Stimulated activated CD8-positive, alpha-beta memory T cell treated with anti-CD3 and anti-CD28 coated beads, Interleukin-7, amount 100 ng/mL, for 4 hours (primary cell): ENCODE measurements at places on chromosomes 1 and 21.

DNA sequence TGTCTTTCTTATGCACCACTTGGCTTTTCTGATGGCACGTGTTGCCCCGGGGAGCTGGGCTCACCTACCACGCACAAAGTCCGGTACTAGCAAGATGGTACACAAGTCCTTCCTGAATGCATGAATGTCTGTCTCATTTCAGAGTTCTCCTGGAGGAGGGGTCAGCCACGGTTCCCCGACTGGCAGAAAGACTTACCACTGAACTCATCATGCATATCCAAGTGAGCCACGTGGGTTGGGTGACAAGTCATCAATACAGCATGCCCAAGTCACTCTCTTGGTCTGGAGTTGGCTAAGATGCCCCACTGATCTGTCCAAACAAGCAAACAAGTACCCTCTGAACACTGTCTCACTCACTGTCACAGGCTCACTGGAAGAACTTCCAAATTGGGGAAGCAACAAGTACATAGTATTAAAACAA, 28.6 kb upstream of the MX1 start:
- no peak for DNase-seq

GRCh38 chr1:214550857-214551435, 456 bp downstream of the PTPN14 start:
- no peak for DNase-seq

- DNase-seq: no peak
These were observed 376.5 kb upstream of the DAB1 start for GRCh38 chr1:57800376-57800775.

GRCh38 chr1:43834280-43835081, 99.1 kb upstream of the ARTN start:
- no peak for DNase-seq

- no peak for DNase-seq
These were observed 24.4 kb downstream of the SLC45A1 start for GRCh38 chr1:8342325-8342724.

DNA sequence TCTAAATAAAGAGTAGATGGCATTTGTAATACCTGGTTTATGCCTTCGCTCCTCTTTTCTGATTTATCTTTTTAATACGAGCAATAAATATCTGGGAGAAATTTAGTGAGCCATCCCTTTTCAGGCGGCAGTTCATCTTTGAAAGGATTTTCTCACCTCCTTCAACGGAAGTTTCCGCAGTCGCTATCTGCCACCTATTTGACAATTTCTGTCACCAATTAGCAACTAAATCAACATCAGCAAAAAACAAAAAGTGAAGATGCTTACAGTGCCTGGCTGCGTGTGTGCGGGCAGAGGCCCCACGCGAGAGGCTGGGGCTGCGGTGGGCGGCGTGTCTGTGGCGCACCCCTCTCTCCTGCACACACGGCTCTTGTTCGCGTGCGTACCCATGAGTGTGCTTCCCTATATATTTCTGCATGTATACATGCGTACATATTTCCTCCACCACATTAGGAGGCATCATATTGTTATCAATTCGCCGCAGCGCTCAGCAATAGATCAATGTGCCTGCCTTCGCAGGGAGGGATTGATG, 117.3 kb upstream of the BARHL2 start:
- DNase-seq: no peak

DNA sequence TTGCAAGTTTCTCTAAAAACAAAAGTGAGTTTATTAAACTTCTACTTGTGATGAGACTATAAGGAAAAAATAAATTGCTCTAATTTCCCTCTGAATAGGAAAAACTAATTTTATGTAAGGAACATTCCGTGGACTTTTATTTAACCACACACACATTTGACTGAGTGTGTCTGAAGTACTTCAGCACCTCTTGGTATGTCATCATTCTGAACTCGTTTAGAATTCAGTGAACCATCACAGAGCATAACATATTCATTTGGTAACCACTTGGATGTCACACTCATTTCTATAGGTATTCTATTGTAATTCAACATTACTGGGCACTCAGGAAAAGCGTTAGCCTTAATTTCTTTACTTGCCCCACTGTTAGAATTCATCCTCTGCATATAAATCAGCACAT, 79.1 kb downstream of the RGS21 start:
- no peak for DNase-seq

GRCh38 chr1:223109581-223110026, 33.4 kb downstream of the TLR5 start:
- DNase-seq: no peak

GRCh38 chr1:226497991-226498639, 50.4 kb upstream of the STUM start:
- DNase-seq: no peak

DNA sequence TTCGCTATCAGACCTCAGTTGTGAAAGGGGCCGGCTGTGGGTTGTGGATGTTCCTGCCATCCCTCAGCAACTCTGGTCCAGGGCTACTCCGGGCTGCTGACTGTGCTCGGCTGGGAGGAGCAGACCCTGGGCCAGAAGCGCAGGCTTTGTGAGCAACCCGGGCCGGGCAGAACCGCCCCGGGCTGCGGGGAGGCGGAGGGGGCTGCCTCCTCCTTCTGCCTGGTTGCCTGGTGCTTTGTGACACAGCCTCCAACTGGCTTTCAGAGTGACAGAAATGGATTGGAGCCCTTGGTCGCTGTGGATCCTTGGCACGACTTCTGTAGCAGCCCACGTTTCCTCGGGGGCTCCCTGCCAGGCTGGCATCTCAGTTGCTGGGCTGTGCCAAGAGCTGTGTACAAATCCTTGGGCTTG, 10.0 kb downstream of the DRAXIN start:
- no peak for DNase-seq

- DNase-seq: no peak
These were observed 25.7 kb downstream of the AKNAD1 start for GRCh38 chr1:108831225-108831624.

GRCh38 chr1:206686478-206687249, 2.0 kb downstream of the MAPKAPK2 start:
- peak; percentile 23 for DNase-seq

GRCh38 chr1:41955461-41956159, 36.9 kb upstream of the HIVEP3 start:
- DNase-seq: no peak

DNA sequence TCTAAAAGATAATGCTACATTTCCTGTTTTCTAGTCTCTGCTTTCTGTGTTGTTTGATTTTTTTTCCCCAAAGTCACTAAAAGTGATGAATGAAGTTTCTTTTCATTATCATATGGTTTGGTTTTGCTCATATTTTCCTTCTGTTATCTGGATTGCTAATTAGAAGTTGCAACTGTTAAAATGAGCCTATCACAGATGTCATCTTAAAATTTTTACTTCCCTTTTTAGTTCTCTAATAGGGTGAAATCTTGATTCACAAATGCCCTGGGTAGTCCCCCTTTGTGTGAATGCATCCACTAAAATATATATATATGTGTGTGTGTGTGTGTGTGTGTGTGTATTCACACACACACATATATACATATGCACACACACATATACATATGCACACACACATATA, 144.1 kb downstream of the GREM2 start:
- no peak for DNase-seq

GRCh38 chr21:42850866-42851391, 28.4 kb downstream of the WDR4 start:
- DNase-seq: no peak

DNA sequence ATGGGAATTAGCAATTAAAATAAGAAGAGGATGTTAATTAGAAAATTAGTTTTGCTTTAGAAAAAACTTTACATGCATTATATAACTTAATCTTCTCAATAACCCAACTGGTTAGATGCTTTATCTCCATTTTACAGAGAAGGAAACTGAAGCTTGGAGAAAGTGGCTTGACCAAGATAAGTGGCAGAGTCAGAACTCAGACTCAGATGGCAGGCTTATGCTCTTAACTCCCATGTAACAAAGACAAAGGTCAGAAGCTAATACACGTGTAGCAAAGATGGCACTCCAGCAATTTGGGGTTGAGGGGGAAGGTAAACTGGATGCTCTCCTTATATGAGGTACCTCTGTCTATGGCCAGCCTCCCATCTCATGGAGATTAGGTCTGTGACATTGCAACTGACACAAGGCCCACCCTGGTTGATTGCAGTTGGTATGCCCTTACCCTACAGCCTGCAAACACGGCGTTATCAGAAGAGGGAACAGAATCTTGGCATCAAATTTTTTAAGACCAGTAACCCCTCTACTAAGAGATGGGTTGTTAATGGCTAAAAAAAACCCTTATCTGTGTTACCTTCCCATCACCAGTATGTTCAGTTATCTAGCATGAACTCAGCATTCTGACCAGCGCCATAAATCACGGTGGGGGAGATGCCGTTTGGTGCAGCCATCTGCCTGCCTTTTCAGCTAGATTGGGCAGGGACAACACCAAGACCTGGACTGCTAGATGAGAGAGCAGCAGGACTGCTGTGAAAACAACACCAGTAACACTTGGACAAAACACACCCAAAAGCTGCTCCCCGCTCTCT, 97.0 kb downstream of the UBR4 start:
- DNase-seq: no peak

GRCh38 chr1:87869567-87869966, 540.9 kb downstream of the LMO4 start:
- DNase-seq: no peak

GRCh38 chr21:20996421-20997310, 1.5 kb upstream of the NCAM2 start:
- DNase-seq: no peak

DNA sequence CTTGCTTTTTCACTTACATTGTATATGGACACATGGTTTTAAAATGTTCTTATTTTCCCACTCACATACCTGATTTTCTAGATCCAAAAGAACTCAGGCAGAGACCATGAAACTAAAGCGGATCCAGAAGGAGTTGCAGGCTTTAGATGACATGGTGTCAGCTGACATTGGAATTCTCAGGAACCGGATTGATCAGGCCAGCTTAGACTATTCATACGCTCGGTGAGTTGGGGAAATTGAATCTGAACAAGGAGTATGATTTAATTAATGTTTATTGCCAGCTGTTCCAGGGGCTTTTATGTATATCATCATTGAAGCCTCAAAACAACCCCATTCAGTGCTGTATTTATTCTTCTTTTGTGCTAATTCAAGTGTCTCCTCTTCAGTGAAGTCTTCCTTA, 12.7 kb downstream of the GORAB start:
- no peak for DNase-seq

DNA sequence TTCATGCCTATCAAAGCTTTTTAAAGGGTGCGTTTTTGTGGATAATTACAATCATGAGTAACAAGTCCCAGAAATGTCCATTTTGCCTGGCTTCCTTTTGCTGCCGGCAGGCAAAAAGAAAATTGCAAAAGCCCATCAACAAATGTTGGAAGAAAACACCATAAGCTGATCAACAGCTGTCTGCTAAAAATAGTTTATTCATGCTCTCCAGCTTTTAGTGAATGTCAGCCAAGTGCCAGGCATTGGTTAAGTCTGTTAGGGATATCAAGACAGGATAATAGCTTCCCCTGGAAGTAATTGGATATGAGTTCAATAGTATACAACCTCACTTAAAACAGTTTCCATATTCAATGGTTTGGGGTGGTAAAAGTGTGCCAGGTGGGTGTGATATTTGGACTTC, 13.6 kb upstream of the AGMAT start:
- DNase-seq: no peak

- DNase-seq: no peak
These were observed 71.6 kb downstream of the XCL2 start for GRCh38 chr1:168472223-168472622.

DNA sequence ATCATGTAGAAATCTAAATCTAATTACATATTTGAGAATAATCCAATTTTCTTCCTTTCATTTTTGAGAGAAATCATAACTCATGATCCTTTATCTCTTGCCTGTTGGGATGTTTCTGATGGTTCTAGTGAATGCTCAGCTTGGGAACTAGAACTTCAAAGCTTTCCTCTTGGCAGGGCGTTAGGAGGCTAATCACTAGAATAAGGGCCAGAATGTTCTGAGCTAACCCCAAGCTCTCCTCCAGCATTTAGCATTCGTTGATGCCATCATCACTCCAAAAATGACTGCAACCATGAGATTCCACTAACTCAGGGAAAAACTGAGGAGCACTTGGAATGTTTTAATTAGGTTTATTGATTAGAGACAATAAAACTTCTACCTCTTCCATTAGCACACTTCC, 93.9 kb upstream of the DPT start:
- DNase-seq: no peak

DNA sequence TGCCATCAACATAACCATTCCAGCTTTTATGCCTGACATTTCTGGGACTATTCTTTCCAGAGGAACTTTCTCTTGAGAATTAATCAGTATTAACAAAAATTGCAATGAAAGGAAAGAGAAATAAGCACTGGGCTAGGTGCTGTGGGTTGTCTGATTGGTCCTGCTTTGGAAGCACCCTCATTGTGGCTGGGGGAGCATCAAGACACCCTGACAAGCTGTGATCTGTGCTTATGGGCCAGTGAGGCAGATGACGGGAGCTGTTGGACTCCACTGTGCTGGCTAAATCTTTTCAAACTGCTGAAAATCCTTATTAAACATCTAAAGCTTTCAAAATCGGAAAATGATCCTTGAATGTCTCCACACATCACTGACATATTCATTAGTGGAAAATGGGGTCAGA, 20.0 kb downstream of the UBASH3A start:
- DNase-seq: no peak
